ENCODE measurements at places on chromosomes 5 and 9.

GRCh38 chr9:132575005-132575609, 7.3 kb upstream of the BARHL1 start:
- peak; percentile 54 for DNase-seq

DNA sequence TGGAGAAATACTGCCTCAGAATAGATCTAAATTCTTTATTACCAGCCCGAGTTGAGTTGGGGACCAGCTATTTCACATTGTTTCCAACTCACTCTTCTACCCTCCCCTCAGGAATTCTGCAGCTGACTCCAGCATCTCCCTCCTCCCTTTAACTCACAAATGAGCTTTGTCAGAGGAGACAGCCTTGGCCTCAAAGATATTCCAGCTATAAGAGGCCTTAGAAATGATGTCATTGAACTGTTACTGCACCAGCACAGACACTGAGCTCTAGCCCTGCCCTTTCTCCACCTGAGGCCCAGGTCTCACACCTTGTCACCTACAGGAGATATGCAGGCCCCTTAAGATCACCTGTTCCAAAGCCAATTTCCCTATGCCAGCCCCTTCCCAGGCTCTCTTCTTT, 78.4 kb upstream of the ATP10B start:
- DNase-seq = peak; percentile 33

DNA sequence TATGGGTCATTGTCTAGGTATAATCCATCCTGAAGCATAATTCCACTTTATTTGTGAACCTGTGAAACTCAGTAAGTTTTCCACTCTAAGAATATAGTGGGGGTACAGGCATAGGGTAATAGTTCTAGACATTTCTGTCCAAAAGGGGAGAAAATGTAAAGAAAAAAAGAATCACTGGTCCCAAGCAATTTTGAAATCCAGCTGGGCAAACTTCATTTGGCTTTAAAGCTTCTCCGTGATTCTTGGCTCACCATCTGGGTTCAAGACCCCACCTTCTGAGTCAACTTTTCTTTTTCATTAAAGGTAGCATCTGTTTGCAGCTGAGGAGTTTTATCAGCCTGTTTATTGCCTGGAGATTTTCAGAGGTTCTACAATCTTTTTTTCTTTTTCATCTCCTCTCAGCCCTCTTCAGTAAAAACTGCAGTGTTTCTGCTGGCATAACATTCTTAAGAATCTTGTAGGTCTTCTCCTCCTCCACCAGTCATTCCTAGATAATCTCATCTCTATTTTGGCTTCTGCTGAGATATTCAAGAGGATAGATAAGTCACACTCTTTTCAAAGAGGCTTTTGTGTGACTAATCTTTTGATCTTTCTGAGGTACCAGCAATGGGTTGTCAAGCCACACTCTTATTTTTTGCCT, 126.1 kb upstream of the PITX1 start:
- no peak for DNase-seq

GRCh38 chr9:111915425-111915758, 18.8 kb downstream of the UGCG start:
- no peak for DNase-seq

DNA sequence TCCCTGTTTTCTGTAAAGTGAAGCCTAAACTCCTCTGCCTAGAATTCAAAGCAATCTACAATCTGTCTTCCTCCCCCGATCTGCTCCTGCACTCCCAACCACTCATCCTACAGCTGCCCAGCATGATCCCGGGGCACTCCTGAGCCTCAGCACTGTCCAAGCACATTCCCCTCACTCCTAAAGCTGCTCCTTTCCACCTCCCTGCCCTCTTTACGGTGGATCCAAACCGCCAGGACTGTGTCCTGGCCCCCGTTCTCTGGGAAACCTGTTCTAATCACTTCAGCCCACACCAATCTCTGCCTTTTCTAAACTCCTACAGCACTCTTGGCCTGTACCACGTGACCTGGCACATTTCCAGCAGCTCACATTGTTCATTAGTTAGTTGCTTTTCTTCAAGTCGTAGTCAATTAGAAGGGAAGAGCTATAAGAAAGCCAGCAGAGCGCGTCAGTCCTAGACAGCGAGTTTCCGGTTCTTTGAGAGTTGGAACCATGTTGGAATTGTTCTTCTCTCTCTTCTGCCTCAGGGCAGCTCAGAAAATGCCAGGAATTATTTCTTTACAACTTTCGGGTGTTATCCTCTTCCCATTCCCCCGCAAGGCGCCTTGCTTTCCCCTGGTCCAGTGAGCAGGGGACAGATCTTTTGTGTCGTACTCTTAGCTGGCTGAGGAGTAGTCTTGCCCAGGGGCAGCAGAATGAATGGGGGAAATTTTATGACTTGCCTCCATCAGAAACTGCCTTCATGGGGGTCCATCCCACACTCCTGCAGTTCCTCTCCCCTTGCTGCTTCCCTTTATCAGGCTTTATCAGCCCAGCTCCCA, 60.7 kb downstream of the NRG2 start:
- peak; percentile 24 for DNase-seq

GRCh38 chr9:34612788-34613390, 992 bp upstream of the RPP25L start:
- DNase-seq = peak; percentile 89

- no peak for DNase-seq
Observed at GRCh38 chr9:4117835-4118610, 181.8 kb downstream of the GLIS3 start.

- DNase-seq = no peak
Observed at GRCh38 chr5:4113426-4113825, 517.8 kb downstream of the IRX1 start.

GRCh38 chr9:20929276-20929675, 102.2 kb downstream of the HACD4 start:
- no peak for DNase-seq

- DNase-seq = no peak
Observed at GRCh38 chr5:82100303-82101077, 128.7 kb downstream of the ATG10 start.

DNA sequence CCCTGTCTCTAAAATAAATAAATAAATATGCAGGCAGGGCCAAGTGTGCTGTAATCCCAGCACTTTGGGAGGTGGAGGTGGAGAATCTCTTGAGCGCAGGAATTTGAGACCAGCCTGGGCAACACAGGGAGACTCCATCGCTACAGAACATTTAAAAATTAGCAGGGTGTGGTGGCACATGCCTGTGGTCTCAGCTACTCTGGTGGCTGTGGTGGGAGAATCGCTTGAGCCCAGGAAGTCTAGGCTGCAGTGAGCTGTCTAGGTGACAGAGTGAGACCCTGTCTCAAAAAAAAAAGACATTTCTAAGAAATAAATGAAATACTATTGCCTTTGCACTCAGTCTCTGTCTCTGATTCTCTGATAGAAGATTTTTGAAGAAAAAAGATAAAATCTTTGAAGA, 1.2 kb upstream of the PCDHGA10 start:
- DNase-seq = no peak

DNA sequence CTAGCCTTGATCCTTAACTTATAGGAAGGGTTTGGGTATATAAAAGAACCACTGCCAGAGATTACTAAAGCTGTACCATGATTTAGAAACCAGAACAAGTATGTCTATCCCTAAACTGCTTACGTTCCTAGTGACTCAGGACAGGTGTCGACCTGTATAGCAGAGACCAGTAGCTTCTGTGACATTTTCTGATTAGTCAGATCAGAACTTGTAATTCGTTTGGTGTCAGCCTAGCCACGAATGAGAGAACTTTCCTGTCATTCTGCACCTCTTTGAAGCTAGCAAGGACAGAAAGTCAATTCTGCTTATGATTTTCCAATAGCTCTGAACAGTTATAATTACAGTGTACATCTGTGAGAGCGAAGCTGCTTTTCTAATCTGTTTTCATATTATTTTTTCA, 39.5 kb downstream of the PRKACG start:
- DNase-seq = no peak

GRCh38 chr5:124088289-124089032, 576.5 kb downstream of the CSNK1G3 start:
- no peak for DNase-seq
